ENCODE measurements at places on chromosomes 3 and 15. TPM values are rescaled to one million over a fixed set of nuclear protein-coding genes. Genes with fewer than 3 reads are reported as not detected.

The TUSC7 gene
- total RNA-seq, result not detected

GRCh38 chr15:79211481-79211880 is 71.0 kb upstream of the ANKRD34C start:
- ATAC-seq, result no peak

GRCh38 chr3:137471130-137471529 is 293.0 kb upstream of the SOX14 start:
- ATAC-seq, result no peak

DNA sequence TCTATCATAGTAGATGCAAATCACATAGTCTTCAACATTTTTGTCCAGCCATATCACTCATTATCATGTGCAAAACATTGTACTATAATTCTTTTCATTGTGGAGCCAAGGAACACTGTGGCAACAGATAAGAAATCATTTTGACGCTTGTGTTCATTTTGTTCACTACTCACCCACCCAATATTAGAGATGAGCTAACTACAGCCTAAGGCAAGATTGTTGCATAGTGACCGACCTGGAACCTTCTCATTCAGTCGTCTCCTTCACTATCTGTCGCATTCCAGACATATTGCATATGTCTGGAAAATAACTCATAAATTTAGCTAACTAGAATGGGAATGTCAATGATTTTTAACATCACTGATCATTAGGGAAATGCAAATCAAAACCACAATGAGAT is 270.3 kb downstream of the CGGBP1 start:
- ATAC-seq, result no peak

GRCh38 chr3:48219543-48219942 is 3.8 kb upstream of the CAMP start:
- ATAC-seq, result no peak
